ENCODE measurements at places on chromosomes 5 and 9.

GRCh38 chr9:27117489-27118135 lies 8.6 kb downstream of the TEK start:
- DNase-seq, result no peak

DNA sequence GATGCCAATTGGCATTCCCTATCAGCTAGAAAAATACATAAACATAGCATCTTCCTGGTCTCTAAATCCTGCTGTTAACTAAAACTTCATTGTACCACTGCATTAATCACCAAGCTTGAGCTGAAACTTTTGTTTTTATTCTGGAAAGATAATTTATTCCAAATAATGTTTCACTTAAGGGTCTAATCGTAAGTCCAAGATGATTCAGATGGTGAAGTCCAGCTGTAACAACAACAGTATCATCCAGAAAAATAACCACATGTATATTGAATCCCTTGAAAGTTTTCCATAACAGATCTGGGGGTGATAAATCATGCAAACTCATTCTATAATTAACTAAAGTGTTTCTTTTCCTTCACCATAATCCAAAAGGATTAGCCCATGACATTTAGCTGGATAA lies 23.9 kb downstream of the RORB start:
- no peak for DNase-seq

- DNase-seq, result no peak
Observed at GRCh38 chr5:43386960-43387362, 25.2 kb downstream of the CCL28 start.

GRCh38 chr5:178160176-178160575 lies 6.5 kb upstream of the NHP2 start:
- DNase-seq, result no peak

DNA sequence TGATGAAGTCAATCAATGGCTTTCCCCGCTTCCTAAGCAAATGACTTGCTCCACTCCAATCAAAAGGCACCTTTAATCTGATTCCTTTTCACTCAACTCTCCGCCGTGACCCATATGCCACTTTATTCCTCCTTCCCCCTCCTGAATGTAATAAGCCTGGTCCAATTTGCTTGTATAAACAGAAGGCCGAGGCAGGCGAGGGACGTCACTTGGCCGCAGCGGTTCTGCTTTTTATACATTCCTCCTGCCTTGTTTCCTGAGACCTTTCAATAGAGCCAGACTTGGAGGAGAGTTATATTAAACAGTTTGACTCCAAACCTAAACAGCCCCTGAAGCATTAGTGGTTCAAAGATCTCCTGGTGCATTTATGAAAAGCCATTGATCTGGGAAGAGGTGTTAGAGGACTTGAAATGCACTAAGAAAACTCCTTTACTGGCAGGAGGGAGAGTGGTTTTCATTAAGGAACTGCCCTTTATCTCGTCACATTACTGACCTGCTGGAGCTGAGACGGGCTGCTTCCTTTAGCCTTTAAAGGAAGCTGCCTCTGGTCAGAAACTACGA lies 273.4 kb downstream of the SLIT3 start:
- peak; percentile 12 for DNase-seq

GRCh38 chr9:85377731-85378289 lies 363.9 kb downstream of the AGTPBP1 start:
- DNase-seq, result no peak

GRCh38 chr5:55511010-55511409 lies 23.8 kb downstream of the PLPP1 start:
- no peak for DNase-seq

- no peak for DNase-seq
Observed at GRCh38 chr5:17216974-17217492, 398 bp upstream of the BASP1 start.

DNA sequence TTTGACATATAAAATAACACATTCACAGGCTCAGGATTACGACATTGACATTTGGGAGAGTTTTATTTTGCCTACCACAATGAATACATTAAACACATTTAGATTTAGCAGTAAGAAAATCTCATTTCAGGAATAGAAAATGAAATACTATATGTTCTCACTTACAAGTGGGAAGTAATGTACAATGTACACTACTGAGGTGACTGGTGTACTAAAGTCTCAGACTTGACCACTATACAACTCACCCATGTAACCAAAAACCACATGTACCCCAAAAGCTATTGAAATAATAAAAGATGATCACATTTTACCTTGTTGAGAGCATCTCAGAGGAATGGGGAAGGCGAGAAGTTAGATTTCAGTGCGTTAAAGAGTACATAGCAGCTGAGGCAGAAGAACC lies 1202.4 kb upstream of the SEMA6A start:
- no peak for DNase-seq

GRCh38 chr5:65825408-65826328 lies 100.7 kb upstream of the ERBIN start:
- DNase-seq, result peak; percentile 41

GRCh38 chr5:175354964-175355363 lies 89.0 kb downstream of the DRD1 start:
- no peak for DNase-seq

DNA sequence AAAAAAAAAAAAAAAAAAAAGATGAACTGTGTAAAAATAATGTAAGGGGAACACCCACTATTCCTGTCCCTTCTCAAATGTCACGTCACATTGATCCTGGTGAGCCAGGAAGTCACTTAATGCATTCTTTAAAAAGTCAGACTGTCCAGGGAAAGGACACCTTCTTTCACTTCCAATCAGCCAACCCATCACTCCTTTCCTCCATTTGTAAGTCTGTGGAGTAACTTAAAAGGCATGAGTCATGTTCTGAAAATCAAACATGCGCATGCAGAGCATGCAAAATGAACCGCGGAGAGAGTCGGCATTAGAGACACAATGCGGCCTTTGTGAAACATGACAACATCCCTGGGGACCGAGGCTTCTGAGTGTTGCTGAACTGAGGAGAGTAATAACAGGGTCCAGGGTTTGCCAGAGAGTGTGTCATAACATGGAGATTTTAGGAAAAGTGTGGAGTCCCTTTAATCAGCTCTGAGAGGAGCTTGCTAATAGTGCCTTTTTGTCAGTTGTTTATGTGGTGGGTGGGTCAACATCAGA lies 77.6 kb upstream of the SEMA6A start:
- no peak for DNase-seq

- no peak for DNase-seq
Observed at GRCh38 chr5:170393235-170393634, 4.1 kb upstream of the KCNMB1 start.

DNA sequence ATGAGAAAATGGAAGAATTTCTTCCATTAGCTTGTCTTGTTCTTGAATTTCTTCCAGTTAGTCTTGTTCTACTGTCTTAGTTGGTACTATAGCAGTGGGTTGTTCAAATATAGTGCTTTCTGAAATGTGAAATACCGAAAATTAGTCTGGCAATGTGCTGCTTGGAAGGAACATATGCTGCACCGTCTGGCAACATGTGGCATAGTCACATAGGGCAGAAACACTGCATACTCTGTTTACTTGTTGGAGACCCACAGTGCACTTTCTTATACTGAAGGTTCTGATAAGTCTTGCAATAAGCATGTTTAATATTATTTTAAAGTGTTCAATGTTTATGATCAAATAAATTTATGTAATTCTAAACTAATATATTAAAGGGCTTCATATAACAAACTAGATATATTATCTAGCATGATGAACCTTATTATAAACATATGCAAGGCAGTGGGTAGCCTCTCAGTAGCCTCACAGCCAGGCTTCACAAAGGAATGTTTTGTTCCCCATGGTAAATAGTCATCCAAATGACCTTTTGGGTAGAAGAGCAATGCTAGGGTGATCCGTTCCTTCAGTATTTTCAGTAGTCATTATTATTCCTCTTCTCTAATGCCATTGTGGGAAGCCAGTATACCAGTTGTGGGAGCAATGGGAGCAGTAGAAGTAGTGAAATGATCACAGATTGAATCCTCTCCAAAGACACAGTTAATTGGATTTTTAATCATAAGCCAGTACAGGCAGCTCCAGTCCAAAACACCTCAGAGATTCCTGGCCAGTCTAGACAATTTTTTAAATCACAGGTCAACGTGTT lies 1106.7 kb downstream of the DTWD2 start:
- no peak for DNase-seq

DNA sequence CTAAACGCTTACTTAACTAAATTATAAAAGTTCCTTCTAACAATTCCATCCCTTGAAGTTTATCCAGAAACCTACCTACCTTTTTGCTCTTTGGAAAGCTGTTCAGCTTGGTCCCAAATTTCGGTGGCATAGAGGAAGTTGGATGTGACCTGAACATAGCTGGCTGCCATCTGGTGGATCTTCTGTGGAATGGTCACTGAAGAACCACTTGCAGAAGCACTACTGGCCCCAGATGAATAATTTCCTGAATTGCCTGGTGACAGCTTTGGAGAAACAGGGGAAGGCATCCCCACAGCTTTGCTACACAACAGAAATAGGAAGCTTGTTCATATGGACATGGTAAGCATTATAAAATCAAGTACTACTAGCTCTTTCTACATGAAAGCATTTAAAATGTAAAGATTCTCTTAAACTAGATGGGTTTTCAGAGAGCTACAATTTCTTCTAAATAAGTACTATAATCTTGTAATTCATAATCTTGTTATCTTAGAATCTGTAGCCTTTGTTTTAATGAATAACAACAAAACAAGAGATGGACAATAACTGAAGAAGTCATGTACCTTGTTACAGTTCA lies 9.9 kb downstream of the LEAP2 start:
- DNase-seq, result peak; percentile 77

DNA sequence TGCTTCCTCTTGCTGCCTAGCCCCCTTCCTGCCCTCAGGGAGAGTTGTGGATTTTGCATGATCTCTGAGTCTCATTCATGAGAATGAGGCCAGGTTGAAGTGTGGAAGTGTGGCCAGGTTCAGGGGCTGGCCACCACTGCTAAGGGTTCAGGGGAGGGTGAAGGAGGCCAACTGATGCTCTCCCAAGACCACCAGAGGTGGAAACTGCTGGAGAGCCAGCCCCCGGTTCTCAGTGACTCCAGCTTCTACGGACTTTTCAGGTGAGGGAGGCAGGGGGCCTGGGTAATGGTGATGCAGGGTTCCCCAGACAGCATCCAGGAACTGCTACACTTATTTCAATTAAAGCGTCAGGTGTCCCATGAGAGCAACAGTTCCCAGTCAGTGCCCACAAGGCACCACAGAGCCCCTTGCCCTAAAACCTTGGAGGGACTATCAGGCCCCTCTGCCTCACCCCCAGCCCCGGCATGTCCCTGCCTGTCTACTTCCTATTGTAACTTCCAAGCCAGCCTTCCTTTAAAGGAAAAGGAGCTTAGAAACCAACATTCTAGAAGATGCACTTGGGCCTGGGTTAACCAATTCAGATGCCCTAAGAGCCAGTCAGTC lies 50.1 kb downstream of the AMBP start:
- DNase-seq, result no peak

- no peak for DNase-seq
Observed at GRCh38 chr9:114941376-114941775, 11.0 kb upstream of the TNFSF8 start.

- no peak for DNase-seq
Observed at GRCh38 chr9:95463148-95464060, 53.4 kb downstream of the PTCH1 start.

GRCh38 chr9:20314981-20315380 lies 307.3 kb downstream of the MLLT3 start:
- no peak for DNase-seq

GRCh38 chr5:34652466-34652865 lies 3.7 kb upstream of the RAI14 start:
- no peak for DNase-seq

DNA sequence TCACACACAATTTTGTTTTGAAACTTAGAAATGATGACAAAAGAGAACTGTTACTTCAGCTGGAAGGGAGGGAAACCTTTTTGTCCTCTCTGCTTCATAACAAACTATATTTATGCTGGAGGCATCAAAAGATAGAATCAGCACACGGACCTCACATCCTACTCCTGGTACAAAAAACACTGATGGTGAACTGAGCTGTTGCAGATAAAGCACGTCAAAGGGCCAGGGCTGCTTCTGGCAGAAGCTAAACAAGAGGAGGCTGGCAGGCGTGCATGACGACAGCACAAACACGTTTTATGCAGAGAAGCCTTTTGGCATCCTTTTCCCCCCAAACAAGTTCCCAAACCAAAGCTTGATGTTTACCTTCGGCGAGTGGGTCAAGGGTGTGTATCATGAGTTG lies 169.6 kb downstream of the SLC24A2 start:
- DNase-seq, result no peak

GRCh38 chr5:113974976-113975375 lies 386.9 kb upstream of the KCNN2 start:
- DNase-seq, result no peak

GRCh38 chr5:69502367-69502766 lies 9.8 kb downstream of the OCLN start:
- no peak for DNase-seq

DNA sequence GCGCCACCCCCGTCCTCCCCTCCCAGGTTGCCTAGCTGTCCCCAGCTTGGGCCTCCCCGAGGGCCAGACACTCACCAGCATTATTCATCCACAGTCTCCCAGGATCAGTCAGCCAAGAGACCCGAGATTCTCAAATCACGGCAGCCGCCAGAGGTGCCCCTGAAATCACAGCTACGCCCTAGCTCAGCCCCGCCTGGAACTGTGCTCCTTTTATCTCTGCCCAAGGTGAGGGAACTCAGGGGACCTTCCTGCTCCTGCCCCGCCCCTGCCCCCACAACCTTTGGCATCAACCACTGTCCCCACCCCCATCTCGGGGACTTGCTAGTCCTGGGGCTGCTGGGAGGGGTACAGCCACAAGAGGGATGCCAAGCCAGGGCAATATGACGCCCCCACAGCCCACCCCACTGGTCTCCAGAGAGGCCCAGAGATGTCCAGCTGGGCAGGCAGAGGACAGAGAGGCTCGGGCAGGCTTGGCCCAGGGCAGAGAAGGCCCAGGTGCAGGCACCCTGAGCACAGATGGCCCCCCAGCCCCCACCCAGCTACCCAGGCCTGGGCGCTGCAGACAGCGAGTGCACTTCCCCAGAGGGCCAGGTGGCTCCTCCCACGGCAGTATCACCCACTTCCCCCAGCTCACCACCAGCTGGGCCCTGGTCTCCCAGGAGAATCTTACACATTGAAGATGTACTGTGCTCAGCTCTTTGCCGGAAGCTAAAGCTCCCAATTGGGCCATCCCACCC lies at the start of gene FUT7:
Gene FUT7 (minus strand): TSS at position 185 of the 737 bp plus-strand sequence. CDS start 97 bp downstream, at position 88.
- no peak for DNase-seq

DNA sequence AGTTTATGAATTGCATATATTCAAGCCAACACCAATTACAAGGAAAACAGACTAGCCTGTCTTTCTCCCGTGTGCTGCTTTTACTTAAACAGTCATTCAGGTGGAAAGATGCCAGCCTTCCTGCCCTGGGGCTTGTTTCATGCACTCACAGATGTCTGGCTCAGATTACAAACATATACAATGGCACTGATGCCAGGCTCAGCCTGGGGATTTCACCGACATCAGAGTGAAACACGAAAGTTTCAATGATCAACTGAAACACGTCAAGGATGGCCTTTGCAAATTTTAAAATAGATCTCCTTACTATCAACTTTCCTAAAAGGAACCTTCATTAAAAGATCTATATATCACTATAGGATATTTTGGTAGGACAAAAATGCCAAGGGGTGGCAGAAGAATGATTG lies 1576.5 kb downstream of the EFNA5 start:
- no peak for DNase-seq
